ENCODE measurements at places on chromosomes 6 and 20.

DNA sequence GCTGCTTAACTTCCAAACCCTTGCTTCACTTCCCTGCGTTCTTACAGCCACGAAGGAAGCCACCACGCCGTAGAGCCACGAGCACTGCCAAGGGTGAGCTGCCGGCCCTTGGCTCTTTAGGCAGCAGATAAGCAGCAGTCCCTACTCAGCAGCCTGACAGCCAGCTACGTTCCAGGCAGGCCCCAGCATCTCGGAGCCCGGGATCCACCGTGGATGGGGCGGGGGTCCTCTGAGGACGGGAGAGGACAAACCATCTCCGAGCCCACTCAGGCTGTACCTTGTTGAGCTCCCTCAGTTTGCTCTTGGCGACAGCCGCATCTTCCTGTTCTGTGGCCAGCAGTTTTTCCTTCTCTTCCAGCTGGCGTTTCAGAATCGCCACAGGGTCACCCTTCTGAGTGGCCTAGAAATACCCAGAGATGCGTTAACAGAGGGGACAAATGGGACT, 40.5 kb downstream of the RRBP1 start:
- DNase-seq, result no peak

DNA sequence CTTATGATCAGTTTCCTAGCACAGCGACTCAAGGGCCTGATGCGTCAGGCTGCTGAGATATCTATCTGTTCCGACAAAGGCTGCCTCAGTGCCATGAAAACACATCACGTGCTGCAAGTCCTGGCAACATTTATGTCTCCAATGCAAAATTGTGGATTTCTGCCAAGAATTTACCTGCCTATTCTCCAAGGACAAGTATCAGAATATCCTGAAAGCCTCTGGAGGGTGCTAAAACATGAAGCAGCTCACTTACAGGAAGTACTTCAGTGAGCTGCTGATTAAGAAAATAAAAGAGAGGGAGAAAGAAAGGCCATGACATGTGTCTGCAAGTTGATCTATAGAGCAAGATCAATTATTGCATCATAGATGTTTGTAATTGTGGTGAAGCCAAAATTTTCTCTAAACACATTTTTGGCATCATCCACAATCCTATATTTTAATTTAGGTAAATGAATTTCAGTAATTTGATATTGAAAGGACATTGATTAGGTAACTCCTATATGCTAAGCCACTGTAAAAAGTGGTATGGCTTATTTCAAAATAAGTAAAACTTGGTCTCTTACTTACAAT, 25.8 kb upstream of the TPBG start:
- no peak for DNase-seq

DNA sequence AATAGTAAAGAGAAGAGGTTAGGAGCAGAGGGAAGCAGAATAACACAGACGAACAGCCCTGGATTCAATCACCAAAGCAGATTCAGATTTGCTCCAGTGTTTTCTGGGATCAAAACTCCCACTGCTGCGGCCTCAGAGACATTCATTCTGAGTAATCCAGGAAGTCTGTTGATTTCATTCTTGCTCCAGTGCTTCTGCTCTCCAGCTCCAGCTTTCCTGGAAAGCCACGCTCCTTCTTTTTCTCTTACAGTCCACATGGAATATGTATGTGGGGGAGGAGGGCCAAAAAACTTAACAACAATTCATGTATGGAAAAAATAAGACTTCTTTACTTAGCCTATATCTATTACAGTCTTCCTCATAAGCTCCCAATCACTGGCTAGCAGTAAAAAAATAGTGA, 26.4 kb upstream of the UST start:
- no peak for DNase-seq

GRCh38 chr6:112938650-112939049, 591.5 kb downstream of the RFPL4B start:
- DNase-seq, result no peak

GRCh38 chr20:60071965-60072364, 113.7 kb downstream of the CDH26 start:
- no peak for DNase-seq

GRCh38 chr20:23207826-23208540, 121.9 kb upstream of the CD93 start:
- DNase-seq, result no peak

- no peak for DNase-seq
Measured at GRCh38 chr20:23517719-23518118, 26.8 kb downstream of the CST8 start.

DNA sequence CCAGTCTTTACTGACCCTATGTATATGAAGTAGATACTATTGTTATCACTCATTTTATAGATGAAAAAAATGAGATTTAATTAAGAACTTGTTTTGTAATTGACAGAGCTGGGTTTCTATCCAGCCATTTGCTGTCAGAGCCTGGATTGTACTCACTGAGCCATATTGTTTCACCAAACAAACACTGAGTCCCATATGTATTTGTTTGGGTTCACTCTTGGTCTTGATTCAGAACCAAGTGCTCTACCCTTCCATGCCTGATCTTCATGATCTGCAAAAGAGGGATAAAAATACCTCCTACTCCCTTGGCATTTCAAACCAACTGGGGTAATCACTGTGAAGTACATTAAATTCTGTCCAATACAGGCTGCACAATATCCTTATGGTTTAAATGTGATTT, 52.4 kb downstream of the OPN5 start:
- DNase-seq, result no peak

- no peak for DNase-seq
Measured at GRCh38 chr6:71114544-71114943, 157.7 kb upstream of the B3GAT2 start.

DNA sequence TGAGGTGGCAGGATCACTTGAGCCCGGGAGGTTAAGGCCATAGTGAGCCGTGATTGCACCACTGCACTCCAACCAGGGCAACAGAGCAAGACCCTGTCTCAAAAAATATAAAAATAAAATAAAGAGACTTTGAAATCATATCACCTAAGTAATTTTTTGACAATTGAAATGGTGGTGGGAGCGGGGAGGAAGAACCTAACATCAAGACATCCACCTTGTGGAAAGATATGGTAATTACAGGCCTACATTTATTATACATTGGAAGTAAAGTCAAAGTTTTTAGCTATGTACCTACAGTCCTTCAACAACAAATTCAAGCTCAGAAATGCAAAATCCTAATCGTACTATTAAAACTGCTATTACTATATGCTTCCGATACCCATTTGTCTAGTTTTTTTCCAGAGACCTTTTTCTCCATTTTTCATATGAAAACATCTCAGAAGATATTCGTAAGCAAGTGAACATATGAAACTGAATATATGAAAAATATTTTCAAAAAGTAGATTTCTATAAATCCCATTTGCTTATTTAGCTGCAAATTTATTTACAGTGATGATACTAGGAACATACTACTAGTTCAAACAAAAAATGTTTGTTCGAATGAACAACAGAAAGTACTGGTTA, 83.3 kb downstream of the SYCP2 start:
- DNase-seq, result no peak

DNA sequence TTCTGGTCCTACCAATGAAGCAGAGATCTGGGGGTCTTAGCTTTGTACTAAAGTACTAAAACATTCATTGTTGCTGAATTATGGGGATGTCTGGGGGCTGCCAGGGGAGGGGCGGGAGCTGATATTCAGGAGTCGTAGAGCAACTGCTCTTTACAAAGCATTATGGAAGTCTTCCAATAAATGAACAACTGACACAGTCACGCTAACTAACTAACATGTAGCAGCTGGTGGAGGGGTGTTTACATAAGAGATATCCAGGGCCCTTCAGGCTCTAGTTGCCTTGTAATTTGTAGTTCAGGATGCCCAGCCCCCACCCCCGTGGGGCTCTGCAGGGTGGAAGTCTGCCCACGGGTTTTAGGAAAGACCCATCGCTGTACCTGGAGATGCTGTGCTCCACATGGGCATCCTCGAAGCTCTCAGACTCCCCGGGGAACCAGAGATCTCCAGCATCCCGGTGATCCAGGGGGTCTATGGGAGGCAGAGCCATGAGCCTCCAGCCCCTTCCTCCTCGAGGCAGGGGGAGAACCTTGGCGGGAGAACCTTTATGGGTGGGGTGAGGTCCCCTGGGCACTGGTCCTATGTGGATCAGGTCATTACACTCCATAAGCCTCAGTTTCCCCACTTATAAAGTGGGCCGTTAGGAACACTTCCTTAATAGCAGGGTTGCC, 3.4 kb downstream of the TREM2 start:
- DNase-seq, result no peak

GRCh38 chr6:74320715-74321114, 624.7 kb downstream of the CD109 start:
- no peak for DNase-seq

DNA sequence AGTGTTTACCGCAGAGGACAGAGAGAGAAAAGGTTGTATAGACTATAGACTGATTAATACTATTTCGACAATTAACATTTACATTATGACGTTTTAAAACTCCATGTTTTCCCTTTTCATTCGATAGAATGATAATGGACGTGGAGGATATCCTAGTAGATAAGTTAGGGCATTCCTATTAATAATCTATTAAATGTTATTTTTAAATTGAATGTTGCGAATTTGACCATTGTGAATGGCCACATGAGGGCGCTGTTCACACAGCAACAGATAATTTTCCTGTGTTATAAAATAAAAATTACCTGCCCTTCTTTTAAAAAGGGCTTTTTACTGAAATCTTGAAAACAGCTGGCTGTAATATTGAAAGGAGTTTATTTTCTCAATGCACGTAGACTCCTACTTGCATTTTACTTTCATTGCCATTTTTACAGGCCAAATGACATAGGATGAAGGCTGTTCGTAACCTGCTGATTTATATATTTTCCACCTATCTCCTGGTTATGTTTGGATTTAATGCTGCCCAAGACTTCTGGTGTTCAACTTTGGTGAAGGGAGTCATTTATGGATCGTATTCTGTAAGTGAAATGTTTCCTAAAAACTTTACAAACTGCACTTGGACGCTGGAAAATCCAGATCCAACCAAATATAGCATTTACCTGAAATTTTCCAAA, 3.3 kb downstream of the ADGRB3 start:
- peak; percentile 45 for DNase-seq

DNA sequence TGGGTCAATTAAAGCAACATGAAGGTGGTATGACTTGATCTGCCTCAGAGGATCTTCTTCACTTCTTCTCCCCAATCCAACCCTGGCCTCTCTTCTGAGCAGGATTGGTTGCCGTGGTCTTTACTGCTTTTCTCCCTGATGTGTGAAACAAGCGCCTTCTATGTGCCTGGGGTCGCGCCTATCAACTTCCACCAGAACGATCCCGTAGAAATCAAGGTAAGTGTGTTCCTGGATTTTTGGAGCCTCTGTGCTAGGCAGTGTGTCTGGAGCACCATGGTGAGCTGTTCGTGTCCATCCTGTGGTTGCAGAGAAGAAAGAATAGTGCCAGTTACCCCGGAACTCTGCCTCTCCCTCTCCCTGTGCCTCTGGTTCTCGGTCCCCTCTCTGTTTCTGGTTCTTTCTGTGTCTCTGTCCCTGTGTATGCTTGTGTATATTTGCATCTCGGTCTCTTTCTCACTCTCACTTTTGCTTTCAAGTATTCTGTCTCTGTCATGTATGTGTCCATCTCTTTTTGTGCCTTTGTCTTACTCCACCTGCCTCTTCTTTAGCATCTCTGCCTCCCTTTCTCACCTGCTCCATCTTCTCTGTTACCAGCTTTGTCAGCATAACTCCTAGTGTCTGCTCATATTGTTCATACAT, 23.5 kb downstream of the TM9SF4 start:
- no peak for DNase-seq

GRCh38 chr6:43775535-43775885, 5.5 kb downstream of the VEGFA start:
- DNase-seq, result no peak

DNA sequence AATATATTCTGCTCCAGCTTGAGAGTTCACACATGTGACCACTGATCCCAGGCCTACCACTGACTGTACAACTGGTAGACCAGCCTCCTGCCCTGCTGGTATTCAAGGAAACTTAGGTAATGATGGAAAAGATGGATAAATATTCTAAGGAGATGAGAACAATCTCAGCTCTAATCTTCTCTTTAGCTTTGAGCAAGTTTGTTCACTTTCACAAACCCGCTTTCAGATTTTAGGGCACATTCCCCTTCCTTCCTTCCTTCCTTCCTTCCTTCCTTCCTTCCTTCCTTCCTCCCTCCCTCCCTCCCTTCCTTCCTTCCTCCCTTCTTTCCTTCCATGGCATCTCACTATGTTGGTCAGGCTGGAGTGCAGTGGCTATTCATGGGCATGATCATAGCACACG, 88.2 kb upstream of the PHACTR1 start:
- no peak for DNase-seq

DNA sequence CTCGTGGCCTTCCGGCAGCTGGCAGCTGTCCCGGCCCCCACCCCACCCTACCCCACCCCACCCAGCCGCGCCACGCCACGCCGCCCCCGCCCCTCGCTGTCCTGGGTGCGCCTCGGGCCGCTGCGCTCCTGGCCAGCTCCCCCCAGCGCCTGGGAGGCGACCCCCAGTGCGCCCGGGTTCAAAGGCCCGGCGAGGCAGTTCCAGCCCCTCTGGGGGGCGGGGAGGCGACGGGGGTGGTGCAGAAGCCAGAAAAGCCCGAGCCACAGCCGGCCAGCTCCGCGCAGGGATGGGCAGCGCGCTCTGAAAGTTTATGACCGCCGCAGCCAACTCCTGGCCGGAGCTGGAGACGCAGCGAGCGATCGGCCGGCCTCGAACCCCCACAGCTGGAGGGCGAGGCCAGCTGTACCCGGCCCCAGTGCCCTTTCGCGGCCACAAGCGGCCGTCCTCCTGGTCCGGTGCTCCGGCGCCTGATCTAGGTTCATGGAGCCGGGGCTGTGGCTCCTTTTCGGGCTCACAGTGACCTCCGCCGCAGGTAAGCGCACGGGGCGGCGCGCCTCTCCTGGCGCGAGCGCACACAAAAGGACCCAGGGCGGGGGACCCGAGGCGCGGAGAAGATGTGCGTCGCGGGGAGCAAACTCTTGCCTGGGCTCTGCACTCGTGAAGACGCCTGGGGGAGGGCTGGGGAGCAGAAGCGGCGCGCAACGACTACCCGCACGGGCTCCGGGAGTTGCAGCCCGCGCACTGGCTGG, at the start of gene EDN3:
EDN3 (plus strand) TSS at position 279 of the 749 bp plus-strand sequence; CDS start at position 481, 202 bp downstream.
- no peak for DNase-seq

GRCh38 chr6:31403283-31404060, at the start of gene MICA:
Gene MICA (plus strand): TSS chr6:31403595. CDS start chr6:31403633, 38 bp downstream.
- DNase-seq, result peak; percentile 77

- DNase-seq, result no peak
Measured at GRCh38 chr20:10777710-10778109, 103.9 kb upstream of the JAG1 start.
